ENCODE measurements at places on chromosomes 16 and 17. TPM values are rescaled to one million over a fixed set of nuclear protein-coding genes. Genes with fewer than 3 reads are reported as not detected.

The KRT12 gene
- not detected for total RNA-seq

DNA sequence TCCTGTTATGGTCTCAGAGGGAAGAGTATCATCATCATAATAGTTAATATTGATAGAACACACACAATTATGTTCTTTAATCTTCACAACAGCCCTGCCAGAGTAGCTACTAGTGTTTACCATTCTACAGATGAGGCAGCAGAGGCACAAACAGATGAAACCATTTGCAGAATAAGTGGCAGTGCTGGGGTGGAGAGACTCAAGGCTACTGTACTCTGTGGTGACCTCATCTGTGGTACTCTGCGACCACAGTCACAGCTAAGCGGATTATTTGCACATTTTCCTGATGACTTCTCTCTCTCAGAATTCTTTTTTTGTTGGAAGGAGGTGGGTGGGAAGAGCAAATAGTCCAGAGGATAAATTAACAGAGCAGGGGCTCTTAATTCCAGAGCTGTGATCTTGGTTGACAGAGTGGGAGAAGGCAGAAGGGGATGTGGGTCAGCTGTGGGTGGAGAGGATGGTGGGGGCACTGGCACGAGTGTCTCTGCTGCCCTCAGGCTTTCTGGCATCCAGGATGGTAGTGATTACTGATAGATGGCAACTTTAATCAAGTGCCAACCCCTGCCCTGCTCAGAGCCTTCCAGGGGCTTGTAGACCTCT lies 41.8 kb downstream of the MRM1 start:
- DNase-seq = no peak

- no peak for DNase-seq
Observed at GRCh38 chr17:55495239-55495638, 16.0 kb downstream of the SMIM36 start.

The CDH13 gene
- 3.5 TPM for total RNA-seq

Measured in Caco-2 (cell line).